ENCODE measurements at places on chromosomes 3 and 15. TPM values are rescaled to one million over a fixed set of nuclear protein-coding genes. Genes with fewer than 3 reads are reported as not detected.

DNA sequence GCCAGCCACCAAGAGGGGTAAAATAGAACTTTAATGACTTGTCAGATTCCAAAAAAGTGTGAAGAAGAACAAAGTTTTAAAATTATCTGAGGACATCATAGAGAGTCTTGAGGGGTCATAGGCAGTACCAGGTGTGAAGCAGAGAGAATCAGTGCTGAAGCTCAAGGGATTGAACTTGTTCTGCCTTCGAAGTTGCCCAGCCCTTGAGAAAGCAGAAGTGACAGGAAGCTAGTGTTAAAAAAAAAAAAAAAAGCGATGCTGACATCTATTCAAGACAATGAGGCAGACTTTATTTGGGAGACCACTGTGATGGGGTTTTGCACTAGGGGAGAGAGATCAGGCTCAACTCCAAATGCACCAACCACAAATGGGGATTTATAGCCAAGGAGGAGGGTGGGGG is 21.8 kb downstream of the FBXO22 start:
- no peak for DNase-seq

DNA sequence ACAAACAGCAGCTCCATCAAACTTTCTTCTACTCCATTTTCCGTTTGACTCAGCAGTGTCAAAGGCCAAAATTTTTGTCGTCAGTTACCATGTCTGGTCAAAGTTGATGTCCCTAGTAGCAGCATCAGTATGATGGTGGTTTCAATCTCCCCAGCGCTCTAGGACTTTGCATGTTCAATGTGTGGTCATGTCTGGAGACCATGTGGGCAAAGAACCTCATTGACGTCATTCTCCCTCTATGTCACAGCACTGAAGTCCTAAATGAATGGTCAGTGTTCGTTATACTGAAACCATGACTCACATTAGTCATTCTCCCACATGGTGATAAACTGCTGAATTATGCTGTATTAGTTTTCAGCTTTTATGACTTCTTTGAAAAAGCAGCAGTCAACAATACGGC is 23.2 kb downstream of the SHC4 start:
- no peak for DNase-seq

- no peak for DNase-seq
Observed at GRCh38 chr3:127753338-127753737, 69.0 kb downstream of the MGLL start.

Gene STRA6
- total RNA-seq: 158 TPM

DNA sequence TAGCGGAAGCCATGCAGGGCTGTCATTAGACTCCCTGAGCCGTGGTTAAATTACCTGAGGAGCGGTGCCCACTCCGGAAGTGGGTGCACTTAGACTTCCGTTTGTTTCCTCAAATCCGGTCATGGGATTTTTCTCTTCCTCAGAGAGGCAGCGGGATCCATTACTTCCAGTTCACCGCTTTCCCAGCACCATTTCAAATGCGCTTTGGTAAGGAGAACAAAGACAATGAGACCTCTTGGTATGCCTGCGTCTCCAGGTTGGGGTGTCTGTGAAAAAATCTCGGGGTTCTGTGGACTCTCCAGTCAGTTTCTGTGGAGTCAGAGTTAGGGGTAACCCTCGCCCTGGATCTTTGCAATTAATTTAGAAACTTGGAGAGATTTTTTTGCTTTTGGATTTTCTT is 132.3 kb upstream of the PTPRG start:
- DNase-seq: no peak
